ENCODE measurements at places on chromosomes 7 and 10. TPM values are rescaled to one million over a fixed set of nuclear protein-coding genes. Genes with fewer than 3 reads are reported as not detected.

DNA sequence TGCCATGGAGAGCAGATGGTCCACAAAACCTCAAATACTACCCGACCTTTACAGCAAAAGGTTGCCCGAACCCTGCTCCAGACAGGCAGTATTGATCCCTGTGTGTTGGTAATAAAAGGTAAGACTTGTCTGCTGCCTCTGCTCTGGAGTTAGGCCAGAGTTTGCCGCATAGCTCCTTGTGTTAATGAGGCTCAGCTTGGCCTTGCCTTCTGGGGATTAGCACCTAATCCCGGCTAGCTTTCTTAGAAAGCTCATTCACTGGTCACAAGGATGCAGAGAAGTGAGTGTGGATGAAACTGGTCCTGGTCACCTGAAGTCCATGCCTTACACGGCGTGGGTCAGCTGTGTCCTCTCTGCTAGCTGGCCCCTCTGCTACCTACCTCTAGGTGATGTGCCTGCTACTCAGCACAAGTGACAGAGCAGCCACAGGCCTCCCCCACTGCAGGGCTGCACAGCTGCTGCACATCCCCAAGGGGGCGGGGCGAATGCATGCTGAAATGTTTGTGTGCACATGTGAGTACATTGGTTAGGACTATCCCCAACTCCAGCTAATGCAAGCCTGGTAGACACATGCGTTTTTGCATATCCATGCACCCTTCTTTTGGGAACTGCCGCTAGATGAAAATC, 31.7 kb upstream of the SYPL1 start:
- no peak for DNase-seq

The HOXA11 gene
- not detected for polyA plus RNA-seq

The SPDYE6 gene
- 0.18 TPM for polyA plus RNA-seq

The NKX2-3 gene
- not detected for polyA plus RNA-seq

DNA sequence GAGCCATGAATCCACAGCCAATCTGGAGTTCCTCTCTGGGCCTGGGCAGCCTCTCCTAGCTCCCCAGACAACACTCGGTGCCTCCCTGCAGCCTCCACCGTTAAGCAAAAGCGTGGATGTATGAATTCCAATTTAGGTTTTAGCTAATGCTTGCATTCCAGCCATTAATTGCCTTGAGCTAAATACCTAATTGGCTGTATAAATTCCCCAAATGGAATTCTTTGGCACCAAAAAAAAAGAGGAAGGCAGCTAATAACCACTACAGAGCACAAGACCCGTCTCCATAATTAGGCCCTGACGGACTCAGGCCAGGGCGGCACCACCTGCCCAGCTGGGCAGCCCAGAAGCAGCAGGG, 140.5 kb downstream of the PTPRN2 start:
- no peak for DNase-seq

DNA sequence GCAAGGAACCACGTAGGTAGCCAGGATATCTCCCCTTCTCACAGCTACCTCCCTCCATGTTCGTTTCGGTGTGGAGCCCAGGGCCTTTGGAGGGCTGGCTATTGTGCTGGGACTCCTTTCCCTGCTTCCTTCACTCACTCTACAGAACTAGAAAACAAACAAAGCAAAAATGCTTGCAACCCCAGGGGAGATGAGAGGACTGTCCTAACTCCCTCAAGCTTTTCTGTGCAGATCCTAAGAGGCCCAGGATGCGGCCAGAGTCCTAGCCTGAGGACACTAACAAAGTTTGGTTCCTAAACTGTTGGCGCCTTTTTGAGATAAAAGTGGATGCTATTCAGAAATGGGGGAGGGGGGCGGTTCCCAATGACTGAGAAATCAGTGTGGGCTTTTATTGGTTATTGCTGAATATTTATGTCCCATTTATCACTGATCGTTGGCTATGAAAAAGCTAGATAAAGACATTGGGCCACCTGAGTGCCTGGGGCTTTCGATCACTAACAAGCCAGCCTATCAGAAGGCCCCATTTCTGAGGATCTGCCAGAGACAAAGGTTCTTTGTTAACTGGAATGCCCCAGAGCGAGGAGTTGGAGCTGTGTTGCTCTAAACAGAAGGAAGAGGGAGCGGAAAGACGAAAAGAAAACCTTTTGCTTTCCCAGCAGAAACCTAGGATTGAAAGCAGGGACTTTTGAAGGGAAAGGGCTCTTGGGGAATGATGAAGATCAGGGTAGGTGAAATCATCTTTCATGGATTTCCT, 95.2 kb upstream of the EGR2 start:
- DNase-seq = no peak

The ZC3HAV1 gene
- polyA plus RNA-seq = 4.1 TPM

DNA sequence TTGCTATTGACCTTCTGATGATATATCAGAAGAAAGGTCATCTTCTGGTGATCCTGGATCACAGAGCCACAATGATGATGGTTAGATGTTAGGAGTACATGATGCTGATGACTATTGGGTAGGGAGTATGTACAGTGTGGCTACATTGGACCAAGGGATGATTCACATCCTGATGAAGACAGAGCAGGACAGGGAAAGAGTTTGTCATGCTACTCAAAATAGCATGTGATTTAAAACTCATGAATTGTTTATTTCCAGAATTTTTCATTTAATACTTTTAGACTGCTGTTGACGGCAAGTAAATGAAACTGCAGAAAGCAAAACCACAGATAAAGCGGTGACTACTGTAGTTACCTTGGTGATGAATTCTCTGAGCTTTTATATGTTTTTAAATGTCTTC, 397.3 kb downstream of the PPP1R3A start:
- no peak for DNase-seq

DNA sequence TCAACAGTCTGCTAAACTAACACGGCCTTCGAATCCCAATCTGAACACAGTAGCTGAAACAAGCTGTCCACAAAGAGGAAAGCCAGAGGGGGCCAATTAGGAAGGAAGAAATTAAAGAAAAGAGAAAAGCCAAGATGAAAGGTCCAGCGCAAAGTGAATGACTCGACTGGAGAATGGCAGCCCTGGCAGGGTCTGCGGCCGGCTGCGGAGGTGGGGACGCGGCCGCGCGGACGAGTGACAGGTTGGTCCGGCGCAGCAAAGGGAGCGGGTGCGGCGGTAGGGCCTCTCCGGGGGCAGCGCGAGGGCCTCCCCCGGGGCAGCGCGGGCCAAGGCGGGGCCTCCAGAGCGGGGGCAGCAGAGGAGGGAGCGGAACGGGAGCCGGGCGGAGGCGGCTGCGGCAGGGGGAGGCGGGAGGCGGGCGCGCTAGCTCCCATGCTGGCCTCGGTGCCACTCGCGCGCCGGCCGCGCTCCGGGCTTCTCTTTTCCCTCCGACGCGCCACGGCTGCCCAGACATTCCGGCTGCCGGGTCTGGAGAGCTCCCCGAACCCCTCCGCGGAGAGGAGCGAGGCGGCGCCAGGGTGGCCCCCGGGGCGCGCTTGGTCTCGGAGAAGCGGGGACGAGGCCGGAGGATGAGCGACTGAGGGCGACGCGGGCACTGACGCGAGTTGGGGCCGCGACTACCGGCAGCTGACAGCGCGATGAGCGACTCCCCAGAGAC, at the start of gene VWC2:
Gene VWC2, plus strand, starts transcription at position 421 of the 718 bp plus-strand sequence. CDS start 1,798 bp downstream, outside the sequence.
- DNase-seq = peak; percentile 80

- peak; percentile 77 for DNase-seq
These were observed 45.1 kb downstream of the AMZ1 start for GRCh38 chr7:2732959-2733584.

The CALU gene
- 90.7 TPM for polyA plus RNA-seq

DNA sequence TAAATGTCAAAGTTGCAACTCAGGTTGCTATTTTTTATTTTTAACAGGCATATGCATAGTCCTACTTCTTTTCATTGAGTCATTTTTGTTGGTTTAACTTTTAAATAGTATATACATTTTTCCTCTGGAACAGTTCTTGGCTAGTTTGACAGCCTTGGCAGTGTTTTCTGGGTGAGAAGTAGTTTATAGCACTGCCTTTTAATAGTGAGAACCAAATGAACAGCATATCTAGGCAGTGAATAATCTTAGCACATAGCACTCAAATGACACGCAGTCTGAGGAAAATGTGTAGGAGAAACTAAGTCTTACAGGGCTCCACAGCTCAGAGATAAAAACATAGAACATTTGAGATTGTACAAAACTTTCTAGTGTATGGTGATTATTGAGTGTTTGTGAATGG, 265.5 kb upstream of the POT1 start:
- no peak for DNase-seq

The CLCN1 gene
- not detected for polyA plus RNA-seq

DNA sequence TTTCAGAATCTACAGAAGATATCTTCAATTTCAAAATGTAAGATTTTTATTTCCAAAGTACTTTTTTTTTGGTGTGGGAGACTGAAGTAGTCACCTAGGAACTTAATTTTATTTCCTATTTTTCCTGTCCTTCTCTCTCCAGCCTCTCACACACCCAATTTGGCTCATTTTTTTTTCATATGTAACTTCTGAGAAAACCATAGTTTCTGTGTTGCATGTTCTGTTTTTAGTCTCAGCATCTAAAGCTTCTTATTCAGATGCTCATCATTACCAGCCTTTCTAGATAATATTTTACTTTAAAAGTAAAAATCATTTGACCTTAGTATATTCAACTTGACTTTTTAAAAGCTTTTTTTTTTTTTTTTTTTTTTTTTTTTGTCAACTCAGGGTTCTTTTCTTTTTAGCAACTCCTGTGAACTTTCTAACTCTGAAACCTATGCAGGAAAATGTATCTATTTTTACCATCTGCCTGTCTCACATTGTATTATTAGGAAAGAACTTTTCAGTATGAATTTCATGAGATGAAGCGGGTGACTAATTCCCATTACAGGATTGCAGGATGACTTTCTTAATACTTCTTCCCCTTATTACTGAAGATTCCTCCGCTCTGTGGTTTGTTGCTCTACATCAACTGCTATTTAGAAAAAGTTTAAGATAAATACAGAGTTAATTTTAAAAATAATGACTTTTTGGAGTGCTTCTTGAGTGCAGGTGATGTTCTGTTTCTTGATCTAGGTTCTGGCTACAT, 73.6 kb upstream of the LSM8 start:
- no peak for DNase-seq

DNA sequence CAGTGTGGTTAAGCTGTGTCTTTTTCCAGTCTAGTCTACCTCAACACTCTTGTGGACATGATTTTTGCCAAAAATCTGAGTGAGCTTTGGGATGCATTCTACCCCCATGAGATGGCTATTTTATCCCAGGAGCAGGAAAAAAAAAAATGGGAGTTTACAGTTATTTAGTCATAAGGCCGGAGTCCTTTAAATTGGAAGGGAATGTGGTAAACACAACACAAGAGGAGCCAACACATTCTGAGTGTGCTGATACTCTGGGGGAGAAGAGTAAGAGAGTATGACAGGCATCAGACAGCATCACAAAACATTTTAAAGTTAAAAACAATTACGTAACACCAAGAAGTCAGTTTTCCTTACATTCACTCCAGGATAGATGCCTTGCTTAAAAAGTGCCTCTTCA, 46.1 kb downstream of the C1GALT1 start:
- no peak for DNase-seq

- peak; percentile 56 for DNase-seq
These were observed 12.3 kb downstream of the CAV2 start for GRCh38 chr7:116511552-116512519.

The TUBB8 gene
- not detected for polyA plus RNA-seq

GRCh38 chr7:1285556-1286301, 53.1 kb downstream of the UNCX start:
- no peak for DNase-seq

DNA sequence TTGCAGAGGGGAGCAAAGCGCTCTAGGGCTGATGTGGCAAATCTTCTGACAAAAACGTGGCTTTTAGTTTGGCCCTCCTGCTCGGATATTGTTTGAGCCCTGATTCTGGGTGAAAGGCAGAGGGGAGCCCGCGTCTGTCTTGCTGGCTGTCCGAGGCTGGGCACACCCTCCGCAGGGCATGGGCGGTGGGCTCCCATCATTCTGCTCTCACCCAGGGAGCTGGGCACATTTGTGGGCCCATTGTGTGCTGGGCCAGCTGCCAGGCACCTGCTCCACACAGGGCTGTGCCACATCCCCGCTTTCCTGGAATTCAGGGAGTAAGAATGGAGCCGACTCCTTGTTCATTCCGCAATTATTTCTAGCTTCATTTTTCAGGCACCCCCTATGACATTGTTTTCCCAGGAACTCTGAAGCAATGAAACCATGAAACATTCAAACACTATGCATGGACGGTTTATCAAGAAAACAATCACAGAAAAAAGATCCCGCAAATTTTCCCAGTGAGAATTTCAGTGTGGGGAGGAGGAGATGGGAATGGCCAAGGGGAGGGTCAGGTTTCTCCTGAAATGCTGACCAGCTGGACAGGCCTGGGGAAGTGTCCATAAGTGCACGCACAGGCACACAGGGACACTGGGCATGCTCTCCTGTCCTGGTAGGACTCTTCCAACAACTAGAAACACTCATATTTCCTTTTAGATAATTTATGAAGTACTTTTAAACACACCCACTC, 341.1 kb downstream of the CXCL12 start:
- DNase-seq = no peak

- DNase-seq = no peak
These were observed 534.6 kb downstream of the TFEC start for GRCh38 chr7:115496006-115496405.

All from right cardiac atrium (tissue), 5 donors.